ENCODE measurements at places on chromosomes 11 and 22. TPM values are rescaled to one million over a fixed set of nuclear protein-coding genes. Genes with fewer than 3 reads are reported as not detected.

DNA sequence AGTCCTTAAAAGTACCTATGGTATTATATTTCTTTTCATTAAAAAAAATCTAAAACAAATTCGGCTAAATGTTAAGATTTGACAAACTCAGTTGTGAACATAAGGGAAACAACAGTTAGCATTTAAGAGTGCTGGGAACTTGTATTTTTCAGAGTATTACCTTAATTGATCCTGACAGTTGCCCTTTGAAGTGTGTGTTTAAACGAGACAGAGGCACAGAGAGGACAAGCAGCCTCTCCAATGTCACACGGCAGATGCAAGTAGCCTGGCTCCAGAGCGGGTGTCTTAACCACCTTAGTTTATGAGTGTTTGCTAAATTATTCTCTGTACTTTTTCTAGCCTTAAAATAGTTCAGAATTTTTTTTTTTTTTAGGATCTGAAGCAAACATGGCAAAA is 80.9 kb downstream of the TIMP3 start:
- H3K36me3 ChIP-seq: no peaks in the 10 kb centered on the region
- peaks cover 6% of the 10 kb centered on the region for H3K27me3 ChIP-seq
- no peak for DNase-seq
- H3K4me3 ChIP-seq: no peak overlapping the region

- H3K27me3 ChIP-seq: no peaks in the 10 kb centered on the region
- no peaks in the 10 kb centered on the region for H3K4me1 ChIP-seq
- H3K36me3 ChIP-seq: no peaks in the 10 kb centered on the region
- no peak overlapping the region for H3K27ac ChIP-seq
- DNase-seq: no peak
Measured at GRCh38 chr11:84526250-84526649, 1100.9 kb downstream of the DLG2 start.

ACAD8 gene
- total RNA-seq: 21.0 TPM

DNA sequence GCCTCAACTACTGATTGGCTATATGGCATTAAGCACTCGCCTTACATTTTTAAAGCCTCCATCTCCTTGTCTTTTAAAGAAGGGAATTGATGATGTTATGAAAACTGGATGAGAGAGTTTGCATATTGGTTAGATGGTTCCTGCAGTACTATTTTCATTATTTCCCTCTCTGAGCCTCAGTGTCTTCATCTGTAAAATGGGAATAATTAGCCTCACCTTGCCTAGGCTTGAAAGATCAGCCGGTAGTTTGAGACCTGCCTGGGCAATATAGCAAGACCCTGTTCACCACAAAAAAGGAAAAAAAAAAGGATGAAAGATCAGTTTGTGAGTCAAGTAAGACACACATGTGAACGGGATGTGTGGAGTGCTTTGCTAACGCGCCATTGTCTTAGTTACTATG is 35.0 kb upstream of the SLC35C1 start:
- H3K4me1 ChIP-seq: no peaks in the 10 kb centered on the region
- H3K27ac ChIP-seq: no peak overlapping the region
- H3K36me3 ChIP-seq: no peaks in the 10 kb centered on the region
- no peaks in the 10 kb centered on the region for H3K27me3 ChIP-seq

Measured in HCT116 (cell line).